NCI-H69 (cell line): ENCODE measurements at places on chromosomes 7 and 10.

- peak; percentile 32 for DNase-seq
Measured at GRCh38 chr7:103651593-103652377, 205.8 kb upstream of the SLC26A5 start.

GRCh38 chr10:20007426-20007825, 191.2 kb downstream of the PLXDC2 start:
- no peak for DNase-seq

- no peak for DNase-seq
Measured at GRCh38 chr10:60862517-60862916, 81.5 kb downstream of the RHOBTB1 start.

- no peak for DNase-seq
Measured at GRCh38 chr7:104775531-104775930, 238.5 kb upstream of the KMT2E start.
